ENCODE measurements at places on chromosomes 3 and 15.

GRCh38 chr3:40073310-40074007 is 236.0 kb upstream of the EIF1B start:
- no peak for DNase-seq

DNA sequence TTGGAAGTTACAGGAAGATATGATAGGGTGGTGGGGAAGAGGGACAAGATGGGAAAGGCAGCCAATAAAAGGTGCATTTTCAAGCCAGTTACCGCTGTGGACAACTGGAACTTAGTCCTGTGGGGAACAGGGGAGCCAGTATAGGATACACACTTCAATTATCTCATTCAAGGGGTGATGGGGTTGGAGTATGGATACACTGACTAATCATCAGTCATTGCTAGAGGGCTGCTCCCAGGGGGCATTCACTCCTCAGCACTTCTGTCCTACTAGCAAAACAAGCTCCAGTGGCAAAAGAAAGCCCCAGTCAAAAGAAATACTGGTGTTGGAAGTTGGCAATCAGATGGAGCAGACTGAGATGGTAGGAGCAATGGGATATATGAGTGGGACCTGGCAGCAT is 183.4 kb upstream of the GADL1 start:
- no peak for DNase-seq

- no peak for DNase-seq
Measured at GRCh38 chr3:107916171-107916570, 174.7 kb downstream of the CD47 start.

- DNase-seq: no peak
Measured at GRCh38 chr3:38327335-38328009, 19.1 kb upstream of the XYLB start.

- DNase-seq: no peak
Measured at GRCh38 chr3:16059081-16059537, 115.4 kb upstream of the GALNT15 start.

DNA sequence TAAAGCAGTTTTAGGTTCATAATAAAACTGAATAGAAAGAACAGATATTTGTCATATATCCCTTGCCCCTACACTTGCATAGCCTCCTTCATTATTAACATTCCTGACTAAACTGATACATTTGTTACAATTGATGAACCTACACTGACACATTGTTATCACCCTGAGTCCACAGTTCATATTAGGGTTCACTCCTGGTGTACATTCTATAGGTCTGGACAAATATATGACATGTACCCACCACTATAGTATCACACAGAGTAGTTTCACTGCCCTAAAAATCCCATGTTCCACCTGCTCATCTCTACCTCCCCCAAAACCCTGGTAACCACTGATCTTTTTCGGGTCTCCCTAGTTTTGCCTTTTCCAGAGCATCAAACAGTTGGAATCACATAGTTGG is 13.8 kb downstream of the DCBLD2 start:
- no peak for DNase-seq

DNA sequence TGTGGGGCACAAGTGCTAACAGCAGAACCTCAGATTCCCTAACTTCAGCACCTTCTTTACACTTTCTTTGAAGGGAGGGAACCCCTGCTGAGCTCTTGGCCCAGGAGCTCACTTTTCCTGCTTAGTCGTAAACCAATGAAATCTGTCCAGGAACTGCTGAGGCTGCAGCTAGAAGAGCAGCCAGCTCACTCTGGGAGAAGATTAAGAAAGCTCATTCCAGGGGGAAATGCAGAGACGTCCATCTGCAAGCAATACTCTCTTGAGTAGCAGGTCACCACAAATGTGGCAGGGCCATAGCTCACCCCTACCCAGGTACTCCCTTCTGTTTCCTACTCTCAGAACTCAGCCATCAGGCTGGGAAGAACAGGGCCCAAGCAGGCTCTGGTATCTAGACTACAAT is 103.3 kb downstream of the WDR76 start:
- DNase-seq: no peak

DNA sequence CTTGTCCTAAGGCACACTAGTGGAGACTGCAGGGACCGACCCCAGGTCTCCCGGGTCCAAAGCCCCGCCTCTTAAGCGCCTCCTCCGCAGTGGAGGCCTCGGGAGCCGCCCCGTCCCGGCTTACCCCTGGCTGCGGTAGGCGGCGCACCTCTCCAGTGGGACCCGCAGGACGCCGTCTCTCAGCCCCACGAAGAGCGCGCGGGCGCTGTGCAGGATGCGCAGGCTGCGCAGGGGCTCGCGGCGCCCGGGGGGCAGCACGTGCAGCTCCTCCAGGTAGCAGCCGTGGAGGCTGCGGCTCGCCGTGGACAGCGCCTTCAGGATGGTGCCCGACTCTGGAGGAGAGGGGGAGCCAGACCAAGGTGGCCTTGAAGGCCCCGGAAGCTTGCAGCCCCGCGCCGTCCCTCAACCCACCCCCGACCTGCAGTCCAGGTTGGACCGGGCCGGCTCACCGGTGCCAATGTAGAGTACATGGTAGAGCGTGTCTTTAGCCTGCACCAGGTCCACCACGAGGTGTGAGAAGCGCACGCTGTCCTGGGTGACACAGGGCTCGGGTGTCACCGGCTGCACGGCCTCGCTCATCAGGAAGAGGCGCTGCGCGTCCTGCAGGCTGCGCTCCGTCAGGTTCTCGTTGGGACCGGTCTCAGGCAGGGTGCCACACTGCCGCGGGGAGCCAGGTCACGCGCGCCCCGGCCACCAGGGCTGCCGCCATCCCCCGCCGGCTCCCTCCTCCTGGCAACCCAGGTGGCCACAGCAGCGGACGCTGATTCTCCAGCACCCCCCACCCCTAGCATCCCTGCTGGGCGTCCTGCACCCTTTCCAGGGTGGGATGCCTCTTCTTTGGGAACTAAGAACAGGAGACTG is 105.5 kb downstream of the SEMA5B start:
- no peak for DNase-seq

GRCh38 chr3:31043184-31043819 is 148.8 kb upstream of the GADL1 start:
- DNase-seq: no peak

DNA sequence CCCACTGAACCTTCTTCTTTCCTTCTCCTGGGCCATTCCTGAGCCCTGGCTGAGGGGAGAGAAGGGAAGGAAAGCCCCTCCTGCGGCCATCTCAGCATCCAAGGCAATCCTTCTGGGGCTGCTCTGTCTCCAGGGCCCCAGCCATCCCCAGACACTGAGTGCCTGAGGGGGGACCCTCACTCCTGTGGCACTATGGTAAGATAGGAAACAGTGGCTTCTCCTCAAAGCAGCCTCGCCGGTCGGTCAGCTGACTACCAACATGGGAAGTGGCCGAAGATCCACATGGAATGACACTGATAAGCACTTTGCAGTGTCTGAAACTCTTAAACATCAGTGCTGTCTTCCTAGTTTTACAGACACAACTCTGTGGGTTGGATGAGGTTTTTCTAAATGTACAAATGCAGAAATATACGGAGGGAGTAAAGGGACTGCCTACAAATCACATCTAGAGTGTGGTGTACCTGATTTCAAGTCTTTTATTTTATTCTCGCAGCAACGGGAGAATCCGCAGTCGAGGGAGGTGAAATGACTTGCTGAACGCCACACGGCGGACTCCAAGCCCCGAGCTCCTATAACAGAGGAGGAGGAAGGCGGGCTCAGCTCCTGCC is 973 bp upstream of the ITPKA start:
- DNase-seq: no peak

DNA sequence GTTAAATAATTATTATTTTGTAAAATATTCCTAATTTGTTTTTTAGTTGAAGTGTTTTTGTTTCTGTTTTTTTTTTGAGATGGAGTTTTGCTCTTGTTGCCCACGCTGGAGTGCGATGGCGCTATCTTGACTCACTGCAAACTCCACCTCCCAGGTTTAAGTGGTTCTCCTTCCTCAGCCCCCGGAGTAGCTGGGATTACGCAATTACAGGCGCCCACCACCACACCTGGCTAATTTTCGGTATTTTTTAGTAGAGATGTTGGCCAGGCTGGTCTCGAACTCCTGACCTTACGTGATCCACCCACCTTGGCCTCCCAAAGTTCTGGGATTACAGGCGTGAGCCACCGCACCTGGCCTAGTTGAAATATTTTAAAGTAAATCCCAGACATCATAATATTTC is 48.7 kb upstream of the GATM start:
- DNase-seq: no peak

DNA sequence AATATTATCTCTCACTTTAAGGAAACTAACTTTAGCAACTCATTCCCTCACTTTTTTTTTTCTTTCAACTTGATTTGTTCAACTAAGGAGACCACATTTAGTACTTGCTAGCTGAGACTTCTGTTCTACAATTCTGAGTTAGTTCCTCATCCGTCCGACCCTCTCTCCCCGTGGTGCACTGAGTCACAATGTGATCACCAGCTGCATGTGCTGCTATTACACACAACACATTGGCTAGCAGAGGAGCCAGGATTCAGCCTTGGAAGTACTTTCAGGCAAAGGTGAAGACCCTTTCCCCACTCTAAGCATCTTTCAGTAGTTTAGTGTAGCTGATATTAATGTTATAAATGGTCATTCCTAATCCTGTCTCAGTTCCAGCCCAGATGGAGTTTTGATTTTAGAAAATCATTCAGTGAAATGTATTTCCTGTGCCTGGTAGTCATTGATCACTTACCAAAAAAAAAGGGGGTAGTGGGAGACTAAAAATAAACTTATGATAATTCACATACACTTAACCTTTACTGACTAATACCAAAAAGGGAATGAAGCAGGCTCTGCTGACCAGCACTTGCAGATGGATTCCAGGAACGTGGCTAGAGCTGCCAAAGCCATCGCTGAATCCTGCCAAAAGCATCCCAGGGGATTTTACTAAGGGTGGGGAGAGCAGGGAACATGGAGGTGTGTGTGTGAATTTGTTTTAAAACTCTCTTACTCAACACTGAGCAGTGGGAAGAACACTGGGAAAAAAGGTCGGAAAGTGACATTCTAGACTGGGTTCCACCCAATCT is 424.8 kb downstream of the LPP start:
- no peak for DNase-seq
